Endothelial cell of umbilical vein (primary cell): ENCODE measurements at places on chromosomes 13 and 19. TPM values are rescaled to one million over a fixed set of nuclear protein-coding genes. Genes with fewer than 3 reads are reported as not detected.

The ZNF675 gene
- 7.6 and 9.3 TPM in 2 replicates for total RNA-seq

DNA sequence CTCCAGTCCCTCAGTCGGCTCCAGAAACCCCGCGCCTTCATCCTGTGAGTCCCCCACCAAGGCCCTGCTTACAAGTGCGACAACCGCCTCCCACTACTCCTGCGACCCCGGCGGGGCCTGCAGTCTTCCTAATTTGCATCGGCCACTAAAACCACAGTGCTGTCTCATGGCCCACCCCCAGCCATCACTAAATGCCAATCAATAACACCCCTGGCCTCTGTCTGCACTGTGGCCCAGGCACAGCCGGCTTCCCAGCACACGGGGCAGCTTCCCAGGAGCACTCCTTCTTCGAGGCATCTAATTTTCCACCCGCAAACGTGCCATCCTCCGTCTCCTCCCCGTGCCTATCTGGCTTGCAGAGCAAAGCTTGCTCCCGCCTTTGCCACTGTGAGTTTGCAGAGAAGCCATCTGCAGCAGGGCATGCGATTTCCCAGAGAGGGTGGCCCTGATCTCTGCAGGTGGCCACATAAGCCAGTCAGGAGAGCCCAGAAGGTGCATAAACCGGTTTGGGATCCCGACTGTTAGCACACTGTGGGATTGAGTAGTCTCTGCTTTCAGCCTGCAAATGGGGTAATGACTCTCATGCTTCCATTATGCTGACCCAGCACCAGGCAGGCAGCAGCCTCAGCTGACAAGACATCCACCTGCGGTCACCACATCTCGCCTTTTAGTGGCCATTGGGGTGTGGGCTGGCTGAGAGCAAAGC lies 34.0 kb upstream of the USE1 start:
- DNase-seq = no peak
- H3K4me3 ChIP-seq = no peak overlapping the region
- peaks cover 44% of the 10 kb centered on the region for H3K36me3 ChIP-seq
- no peaks in the 10 kb centered on the region for H3K27me3 ChIP-seq

DNA sequence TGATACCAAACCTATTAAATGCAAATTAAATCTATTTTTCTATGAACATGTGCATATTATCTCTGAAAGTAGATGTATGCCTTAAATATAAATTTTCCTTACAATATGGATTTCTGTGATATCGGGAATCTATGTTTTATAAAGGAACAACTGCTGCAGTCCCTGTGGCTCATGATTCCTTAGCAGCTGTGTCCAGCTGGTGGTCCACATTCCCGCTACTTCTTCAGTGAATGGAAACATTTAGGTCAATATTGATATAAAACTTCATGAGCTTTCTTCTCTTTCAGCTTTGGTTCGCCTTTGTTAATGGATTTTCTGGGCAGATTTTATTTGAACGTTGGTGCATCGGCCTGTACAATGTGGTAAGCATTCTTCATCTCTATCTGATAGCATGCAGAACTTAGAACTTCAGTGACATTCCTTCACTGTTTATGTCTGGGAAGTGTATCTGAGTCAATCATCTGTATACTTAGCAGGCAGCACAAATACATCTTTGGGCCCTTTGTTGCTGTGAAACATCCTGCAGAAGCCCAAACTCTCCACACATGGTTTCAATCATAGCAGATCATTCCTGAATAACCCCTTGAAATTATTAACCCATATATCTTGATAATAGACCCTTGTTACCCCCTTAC lies 223.9 kb downstream of the SHISA2 start:
- H3K4me3 ChIP-seq = no peak overlapping the region
- peaks cover 2% of the 10 kb centered on the region for H3K27me3 ChIP-seq
- DNase-seq = no peak
- H3K27ac ChIP-seq = no peak overlapping the region
- H3K4me1 ChIP-seq = no peaks in the 10 kb centered on the region

GRCh38 chr19:33325920-33326319 lies 23.6 kb upstream of the CEBPA start:
- DNase-seq = no peak
- H3K36me3 ChIP-seq = no peaks in the 10 kb centered on the region
- no peaks in the 10 kb centered on the region for H3K4me1 ChIP-seq

The OR7D2 gene
- not detected in 2 replicates for total RNA-seq

DNA sequence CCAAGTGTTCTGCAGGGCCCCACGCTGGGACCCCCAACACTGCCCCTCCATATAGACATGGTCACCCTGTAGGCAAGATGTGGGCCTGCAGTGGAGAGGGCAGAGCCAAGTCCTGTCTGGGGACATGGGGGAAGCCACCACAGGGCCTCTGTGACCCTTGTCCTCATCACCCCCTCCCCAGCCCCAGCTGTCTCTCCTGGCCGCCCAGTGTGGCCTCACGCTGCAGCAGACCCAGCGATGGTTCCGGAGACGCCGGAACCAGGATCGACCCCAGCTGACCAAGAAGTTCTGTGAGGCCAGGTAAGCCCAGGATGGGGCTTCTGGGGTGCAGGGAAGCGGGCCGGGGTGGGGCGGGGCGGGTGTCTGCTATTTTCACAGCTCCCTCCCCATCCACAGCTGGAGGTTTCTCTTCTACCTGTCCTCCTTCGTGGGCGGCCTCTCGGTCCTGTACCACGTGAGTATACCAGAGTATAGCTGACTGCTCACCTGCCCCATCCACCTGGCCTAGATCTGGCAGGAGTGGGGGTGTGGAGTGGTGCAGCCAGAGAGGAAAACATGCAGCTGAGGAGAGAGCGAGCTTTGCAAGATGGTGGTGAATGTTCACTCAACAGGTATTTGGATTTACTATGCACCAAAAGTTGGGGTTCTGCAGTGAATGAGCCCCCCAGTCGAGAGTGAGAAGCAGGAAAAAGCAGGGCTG lies 46.4 kb downstream of the CERS4 start:
- no peak overlapping the region for H3K4me3 ChIP-seq
- no peaks in the 10 kb centered on the region for H3K27me3 ChIP-seq
- H3K27ac ChIP-seq = no peak overlapping the region
- no peaks in the 10 kb centered on the region for H3K4me1 ChIP-seq

The SLC8A2 gene
- not detected in 2 replicates for total RNA-seq

The LPAR2 gene
- 5.0 and 5.1 TPM in 2 replicates for total RNA-seq

- H3K27me3 ChIP-seq = no peaks in the 10 kb centered on the region
- H3K4me1 ChIP-seq = no peaks in the 10 kb centered on the region
- H3K36me3 ChIP-seq = no peaks in the 10 kb centered on the region
- no peak overlapping the region for H3K4me3 ChIP-seq
- no peak overlapping the region for H3K27ac ChIP-seq
These were observed 947.7 kb downstream of the EFNB2 start for GRCh38 chr13:105587786-105588185.

The CYSLTR2 gene
- 0.16 and 0.31 TPM in 2 replicates for total RNA-seq
